HFFc6 (cell line): ENCODE measurements at places on chromosomes 1 and 21.

- no peak for DNase-seq
Measured at GRCh38 chr1:60041783-60042182, 31.8 kb downstream of the C1orf87 start.

DNA sequence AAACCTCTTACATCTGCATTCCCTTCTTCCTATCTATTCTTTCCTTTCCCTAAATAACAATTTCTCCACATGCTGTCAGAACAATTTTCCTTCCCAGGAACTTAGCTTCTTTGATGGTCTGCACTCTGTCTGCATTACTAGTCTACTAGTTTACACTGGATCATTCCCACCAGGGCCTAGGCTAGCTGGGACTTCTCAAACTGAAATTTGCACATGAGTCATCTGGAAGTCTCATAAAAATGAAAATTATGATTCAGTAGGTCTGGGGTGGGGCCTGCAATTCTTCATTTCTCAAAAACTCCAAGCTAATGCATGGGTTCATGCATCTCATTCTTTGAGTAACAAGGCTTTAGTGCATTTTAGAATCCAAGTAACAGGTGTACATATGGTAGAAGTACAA is 74.2 kb downstream of the GABPA start:
- DNase-seq = peak; percentile 31

GRCh38 chr1:202255343-202255742 is 61.7 kb downstream of the LGR6 start:
- no peak for DNase-seq

GRCh38 chr1:22643381-22643780 is at the start of gene C1QC:
Gene C1QC (plus strand): TSS chr1:22643633. CDS start chr1:22644024, 391 bp downstream.
- DNase-seq = no peak

DNA sequence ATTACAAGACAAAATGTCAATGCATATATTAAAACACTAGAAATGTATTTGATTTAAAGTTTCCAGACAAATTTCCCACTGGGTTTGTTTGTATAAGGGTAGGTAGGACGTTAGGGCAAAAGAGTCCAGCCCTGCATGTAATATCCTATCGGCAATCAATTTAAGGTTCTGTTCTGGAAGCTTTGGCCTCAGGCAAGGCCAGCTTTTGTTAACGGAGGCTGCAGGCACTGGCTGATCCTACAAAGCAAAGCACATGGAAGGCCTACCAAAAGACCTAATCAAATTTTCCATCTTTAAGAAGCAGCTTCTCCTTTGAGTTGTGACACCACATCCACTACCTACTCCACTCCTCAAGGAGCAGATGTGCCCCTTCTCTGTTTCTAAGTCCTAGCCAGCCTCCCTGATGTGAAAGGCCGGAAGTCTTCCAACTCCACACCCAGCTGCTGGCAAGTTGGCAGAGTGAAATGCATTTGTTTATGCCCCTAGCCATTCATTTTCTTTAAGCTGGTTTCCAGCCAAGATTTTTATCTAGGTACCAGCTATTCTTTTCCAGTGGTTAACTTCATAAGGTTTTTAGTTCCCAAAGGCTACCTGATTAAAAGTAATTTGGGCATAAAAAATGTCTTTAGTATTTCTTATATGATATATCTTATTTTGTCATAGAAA is 452.6 kb downstream of the PTBP2 start:
- no peak for DNase-seq

GRCh38 chr1:77399250-77400086 is 117.6 kb downstream of the AK5 start:
- DNase-seq = no peak

GRCh38 chr1:5680600-5680999 is 311.6 kb downstream of the NPHP4 start:
- DNase-seq = no peak

DNA sequence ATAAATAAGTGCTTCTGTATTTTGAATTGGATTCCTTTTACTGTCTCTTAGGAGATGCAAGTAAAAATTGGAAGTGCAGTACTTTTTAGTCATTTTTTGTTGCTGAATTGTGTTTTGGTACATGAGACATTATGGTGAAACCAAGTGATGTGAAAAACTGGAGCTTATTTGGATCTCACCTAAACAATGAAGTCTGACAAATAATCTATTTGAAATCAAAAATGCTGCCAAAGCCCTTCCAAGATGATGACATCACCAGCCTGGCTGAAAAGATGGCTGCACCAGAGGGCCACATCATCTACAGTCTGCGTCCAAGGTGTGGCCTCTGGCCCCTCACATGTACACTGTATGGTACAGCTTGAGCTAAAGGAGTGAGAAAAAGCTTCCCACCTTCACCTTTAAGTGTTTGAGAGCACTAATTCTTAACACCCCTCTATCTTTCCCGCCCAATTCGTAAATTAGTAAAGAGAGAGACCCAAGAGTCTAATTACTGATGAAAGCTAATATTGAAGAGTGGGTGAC is 192.5 kb upstream of the ST6GALNAC5 start:
- DNase-seq = no peak

DNA sequence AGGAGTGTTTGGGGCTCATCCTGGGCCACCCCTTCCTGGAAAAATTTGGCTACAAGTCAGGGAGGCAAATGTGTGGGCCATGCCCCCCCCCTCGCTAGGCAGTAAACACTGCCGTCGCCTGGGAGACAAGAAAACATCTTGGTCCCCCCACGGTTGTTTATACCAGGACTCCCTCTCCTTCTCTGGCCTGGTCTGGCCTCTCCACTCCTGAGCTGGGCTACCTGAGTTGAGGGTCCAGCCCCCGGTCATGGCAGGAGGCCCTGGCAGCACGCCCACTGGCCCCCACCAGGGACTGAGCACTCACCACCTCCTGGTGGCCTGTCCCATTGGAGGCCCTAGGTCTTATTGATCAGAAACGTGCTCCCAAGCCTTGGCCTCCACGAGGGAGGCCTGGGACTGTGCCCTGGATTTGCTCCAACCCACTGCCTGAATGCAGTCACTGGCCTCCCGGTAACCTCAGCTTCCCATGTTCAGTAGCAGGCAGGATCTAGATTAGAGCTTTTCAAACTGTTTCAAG is 15.8 kb downstream of the KCNQ4 start:
- DNase-seq = no peak

GRCh38 chr1:178324003-178324402 is 172.8 kb downstream of the CLEC20A start:
- DNase-seq = no peak

- DNase-seq = peak; percentile 21
Measured at GRCh38 chr1:33374336-33375105, 53.6 kb upstream of the A3GALT2 start.

GRCh38 chr1:44389437-44389836 is 15.6 kb upstream of the RNF220 start:
- no peak for DNase-seq

- no peak for DNase-seq
Measured at GRCh38 chr1:9020305-9020704, 5.9 kb downstream of the SLC2A7 start.

DNA sequence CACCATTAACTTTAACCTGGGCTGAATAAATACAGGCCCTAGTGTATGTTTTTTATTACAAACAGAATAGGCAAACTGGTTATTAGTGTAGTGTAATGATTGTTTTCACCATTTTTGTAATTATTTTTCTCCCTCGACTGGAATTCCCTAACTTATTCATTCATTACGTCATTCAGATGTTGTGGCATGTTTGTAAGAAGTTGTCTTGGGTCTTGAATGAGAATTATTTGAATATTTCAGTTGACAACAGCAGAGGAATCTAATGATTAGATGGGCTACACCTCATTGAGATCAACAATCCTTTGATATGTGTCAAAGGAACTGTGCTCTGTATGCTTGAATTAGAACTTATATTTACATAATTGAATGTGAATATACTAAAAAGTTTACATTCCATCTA is 12.8 kb downstream of the XCL1 start:
- DNase-seq = no peak

DNA sequence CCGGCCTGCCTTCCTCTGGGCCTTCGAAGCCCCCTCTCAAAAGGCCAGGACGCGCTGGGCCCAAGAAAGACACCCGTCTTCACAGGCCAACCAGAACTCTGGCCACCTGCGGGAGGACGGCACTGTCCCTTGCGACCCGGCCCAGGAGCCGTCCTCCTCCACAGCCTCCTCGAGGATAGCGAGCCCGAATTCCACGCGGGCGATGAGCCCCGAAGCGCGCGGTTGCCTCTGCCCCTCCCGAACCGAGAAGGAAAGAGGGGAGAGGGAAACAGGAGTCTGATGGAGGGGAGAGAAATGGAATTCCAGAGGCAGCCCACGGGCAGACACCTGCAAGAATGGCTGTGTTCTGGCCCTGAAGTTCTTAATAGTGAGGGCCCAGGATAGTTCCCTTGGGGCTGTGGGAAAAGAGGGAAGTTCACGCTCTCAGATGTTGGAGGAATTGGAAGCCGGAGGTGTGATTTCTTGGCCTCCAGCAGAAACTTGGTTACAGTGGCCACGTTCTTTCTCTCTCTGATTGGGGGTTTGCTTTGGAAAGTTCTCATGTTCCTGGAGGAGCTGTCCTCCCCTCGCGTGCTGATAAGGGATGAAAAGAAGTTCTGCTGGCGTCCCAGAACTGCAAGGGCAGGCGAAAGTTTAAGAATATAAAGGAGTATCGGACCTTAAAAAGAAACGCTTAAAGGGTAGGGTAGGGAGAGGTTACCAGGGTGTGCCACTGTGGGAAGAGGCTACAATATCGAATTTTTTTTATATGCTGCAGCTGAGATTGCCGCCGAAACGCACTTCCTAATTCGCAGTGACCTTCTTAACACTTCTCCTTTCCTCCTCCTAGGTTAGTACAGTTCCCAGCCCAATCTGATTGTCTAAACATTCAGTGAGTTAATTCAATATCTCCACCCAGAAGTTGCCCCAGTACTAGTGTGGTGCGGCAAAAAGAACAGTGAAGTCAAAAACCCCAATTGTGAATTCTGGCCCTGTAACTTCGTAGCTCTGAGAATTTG is 5.8 kb upstream of the SLC44A5 start:
- DNase-seq = no peak

DNA sequence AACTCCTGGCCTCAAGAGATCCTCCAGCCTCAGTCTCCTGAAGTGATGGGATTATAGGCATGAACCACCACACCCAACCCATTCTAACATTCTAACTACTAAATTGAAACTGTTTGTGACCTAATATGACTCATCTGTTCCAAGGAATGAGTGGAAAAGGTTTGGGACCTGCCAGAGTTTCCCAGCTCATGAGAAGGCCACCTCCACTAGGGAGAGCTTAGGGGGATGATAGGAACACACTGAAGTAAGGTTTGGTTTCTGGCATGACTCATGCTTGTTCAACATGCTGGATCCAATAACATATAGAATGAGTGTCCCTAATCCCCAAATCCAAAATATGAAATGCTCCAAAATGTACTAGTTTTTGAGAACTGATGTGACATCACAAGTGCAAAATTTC is 18.9 kb upstream of the SCAF4 start:
- no peak for DNase-seq

DNA sequence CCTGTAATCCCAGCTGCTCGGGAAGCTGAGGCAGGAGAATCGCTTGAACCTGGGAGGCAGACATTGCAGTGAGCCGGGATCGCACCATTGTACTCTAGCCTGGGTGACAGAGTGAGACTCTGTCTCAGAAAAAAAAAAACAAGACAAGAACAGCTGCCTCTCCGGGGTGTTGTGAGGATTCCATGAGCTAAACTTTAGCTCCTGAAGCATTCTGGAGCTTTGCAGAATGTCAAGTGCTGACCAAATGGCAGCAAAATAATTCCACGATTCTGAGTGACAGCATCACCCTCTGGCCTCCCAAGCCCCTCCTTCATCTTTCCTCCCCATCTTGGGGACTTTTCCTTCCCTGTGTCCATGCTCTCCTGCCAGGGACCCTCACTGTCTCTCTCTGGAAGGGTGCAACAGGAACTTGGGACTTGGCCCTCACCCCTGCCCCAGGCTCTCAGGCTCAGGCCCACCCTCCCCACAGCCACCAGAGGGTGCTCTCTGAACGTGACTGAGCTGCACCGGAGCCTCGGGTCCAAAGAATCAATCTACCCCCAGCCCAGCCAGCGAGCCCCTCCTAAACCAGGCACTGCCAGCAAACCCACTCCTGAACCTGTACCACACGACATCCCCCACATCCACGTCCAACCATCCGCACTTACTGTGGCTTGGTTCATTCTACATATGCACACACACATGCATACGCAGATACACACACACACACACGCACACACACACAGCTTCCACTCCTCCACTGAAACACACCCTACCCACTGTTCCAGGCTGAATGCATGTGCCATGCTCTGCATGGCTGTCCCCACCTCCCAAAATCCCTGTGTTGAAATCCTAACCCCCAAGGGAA is 45.7 kb downstream of the ACOT7 start:
- no peak for DNase-seq

DNA sequence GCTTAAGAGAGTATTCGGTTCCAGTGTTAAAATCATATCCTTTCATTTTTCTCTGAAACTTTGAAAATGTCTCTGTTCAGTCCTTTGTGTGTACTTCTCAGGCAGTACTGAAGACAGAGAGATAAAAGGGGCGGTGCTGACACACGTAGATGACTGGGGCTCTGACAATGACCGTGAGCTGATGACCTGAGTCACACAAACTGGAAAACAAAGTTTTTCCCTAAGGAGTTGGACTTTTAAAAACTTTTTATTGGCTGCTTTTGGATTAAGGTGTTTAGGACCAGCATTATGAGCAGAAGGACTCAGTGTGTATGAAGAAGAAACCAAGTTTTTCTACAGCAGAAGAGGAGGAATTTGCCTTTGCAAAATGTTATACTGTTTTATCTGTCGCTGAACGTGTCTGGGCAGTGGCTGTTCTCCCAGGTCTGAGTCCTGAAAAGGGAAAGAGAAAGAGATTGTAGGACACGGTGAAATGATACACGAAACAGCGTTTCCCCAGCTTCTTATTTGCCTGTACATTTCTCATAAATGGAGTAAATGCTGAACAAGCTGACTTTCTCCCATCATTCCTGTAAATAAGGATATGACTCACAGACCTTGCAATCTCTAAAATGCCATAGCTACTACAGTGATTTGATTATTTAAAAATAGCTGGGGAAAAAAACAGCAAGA is 51.5 kb downstream of the MAP3K7CL start:
- peak; percentile 84 for DNase-seq

DNA sequence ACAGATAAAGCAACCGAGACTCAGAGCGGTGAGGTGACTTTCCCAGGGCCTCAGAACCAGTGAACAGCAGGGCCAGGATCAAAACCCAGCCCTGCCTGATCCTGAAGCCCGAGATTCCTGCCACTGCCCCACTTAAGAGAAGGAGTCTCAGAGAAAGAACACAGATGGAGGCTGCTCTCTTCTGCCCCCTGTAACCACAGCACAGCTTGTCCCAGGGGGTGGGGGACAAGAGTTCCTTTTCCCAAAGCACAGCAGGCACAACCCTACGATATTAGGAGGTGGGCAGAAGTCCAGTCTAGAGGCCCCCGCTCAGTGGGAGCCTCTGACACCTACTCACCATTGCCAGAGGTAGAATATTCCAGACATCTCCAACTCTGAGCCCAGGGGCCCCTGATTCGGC is 24.0 kb upstream of the VWA5B1 start:
- DNase-seq = no peak

GRCh38 chr1:32898958-32899357 is 2.2 kb downstream of the TMEM54 start:
- DNase-seq = no peak
